ENCODE measurements at places on chromosomes 6 and 20.

DNA sequence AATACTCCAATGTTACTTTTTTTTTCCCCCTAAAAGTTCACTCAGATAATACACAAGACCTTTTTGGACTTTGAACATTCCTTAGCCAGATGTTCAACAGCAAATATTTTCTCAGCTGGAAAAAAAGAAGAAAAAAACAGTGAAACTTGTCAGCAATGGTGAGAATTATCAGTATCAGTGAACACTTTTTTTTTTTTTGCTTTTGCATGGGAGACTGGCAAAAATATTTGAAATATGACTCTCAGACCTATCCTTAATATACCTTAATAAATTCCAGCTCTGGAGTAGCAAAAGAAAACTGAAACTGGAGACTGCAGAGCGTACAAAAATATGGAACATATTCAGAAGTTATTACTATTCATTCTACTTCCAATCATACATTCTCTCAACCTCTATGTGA, 92.3 kb downstream of the RFPL4B start:
- no peak for DNase-seq

GRCh38 chr6:2103765-2104523, 141.5 kb downstream of the GMDS start:
- no peak for DNase-seq

- no peak for DNase-seq
Measured at GRCh38 chr6:71254323-71254722, 34.3 kb upstream of the OGFRL1 start.

GRCh38 chr20:53468587-53468986, 125.1 kb downstream of the ZNF217 start:
- no peak for DNase-seq

DNA sequence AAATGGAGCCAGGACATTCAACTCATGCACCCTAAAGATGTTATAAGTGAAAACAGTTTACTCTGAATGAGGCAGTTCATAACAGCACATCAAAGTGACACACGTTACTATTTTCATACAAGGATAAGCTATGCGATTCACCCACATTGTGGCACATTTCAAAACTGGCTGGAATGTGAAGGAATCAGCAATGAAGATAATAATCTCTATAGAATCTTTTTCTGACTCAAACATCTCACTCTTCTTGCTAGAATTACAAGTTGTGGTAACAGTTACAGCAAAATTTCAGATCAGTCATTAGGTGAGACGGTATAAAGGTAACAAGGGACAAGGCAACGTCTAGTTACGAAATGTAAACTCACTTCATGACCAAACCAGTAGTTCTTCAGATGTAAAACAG, 17.5 kb downstream of the TMEM244 start:
- no peak for DNase-seq

DNA sequence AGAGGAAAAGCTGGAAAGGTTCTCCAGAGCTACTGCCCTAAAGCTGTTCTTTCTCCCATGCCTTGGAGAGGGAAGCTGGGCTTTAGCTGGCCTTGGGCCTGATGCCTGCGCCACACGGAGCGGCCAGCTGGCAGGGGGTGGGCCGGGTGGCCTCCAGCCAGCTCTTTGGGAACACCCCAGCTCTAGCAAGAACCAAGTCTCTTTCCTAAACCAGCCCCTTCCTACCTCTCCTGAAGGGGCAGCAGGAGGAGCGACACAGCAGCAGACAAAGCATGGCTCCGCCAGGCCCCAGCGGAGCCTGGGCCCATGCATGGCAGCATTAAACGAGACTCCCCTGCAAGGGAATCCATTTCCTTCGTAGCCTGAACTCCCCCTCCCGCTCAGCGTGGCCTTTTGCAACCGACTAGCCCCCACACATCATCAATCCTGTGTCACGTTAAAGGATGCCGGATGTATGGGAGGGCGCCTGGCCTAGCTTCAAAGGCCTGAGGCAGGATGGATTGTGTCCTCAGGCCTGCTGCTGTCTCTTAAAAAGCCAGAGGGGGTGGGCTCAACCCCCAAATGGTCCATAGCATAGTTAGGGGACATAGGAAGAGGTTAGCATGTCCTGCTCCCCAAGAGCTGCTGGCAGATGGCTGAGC, 14.0 kb downstream of the MRPS18A start:
- DNase-seq = no peak

- no peak for DNase-seq
Measured at GRCh38 chr20:483815-484644, 21.7 kb upstream of the TBC1D20 start.

GRCh38 chr6:25623879-25624278, 28.1 kb upstream of the SCGN start:
- DNase-seq = no peak

DNA sequence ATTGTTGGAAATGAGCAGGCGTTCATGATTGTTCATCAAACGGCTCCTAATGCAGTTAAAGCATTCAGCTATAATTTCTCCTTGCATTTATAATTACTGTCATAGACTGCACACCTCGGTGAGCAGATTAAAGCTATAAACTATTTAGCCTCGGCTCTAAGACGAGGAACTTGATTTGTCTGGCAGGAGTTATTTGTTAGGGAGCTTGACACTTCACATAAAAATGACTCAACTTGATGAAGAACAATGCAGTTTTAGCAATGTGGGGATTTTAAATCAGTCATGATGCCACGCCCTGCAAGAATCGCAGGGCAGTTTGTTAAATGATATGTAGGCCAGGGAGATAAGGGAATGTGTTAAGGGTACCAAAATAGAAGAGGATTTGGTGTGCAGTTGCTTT, 290.2 kb downstream of the TSHZ2 start:
- DNase-seq = no peak

Data from stimulated activated CD4-positive, alpha-beta T cell treated with anti-CD3 and anti-CD28 coated beads, Interleukin-1b, Interleukin-23, amount 100 ng/mL, for 24 hours (primary cell).